Glomerular endothelial cell (primary cell): ENCODE measurements at places on chromosomes 12 and 14.

- DNase-seq = no peak
Measured at GRCh38 chr14:39038542-39038941, 64.5 kb downstream of the SEC23A start.

DNA sequence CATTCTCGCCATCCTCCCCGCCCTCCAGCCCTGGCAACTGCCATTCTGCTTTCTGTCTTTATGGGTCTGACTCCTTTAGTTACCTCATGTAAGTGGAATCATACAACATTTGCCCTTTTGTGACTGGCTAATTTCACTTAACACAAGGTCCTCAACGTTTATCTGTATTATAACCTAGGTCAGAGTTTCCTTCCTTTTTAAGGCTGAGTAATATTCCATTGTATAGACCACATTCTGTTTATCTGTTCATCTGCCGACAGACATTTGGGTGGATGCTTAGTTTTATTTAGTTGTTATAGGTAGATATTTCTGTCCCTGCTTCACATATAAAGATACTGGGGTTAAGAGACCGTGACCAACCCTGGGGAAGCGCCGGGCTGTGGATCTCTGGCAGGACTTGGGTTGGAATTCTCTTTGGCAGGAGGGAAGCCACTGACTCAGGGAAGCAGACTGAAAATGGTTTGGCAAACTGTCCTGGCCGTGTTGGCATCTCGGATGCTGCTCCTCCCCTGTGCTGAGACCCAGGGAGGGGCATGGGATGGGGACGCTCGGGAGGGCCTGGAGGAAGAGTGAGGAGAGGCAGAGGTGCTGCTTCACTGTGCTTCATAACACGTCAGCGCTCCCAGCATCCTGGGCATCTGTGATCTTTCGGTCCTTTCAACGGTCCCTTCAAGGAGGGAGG lies 38.9 kb downstream of the TEAD4 start:
- no peak for DNase-seq

- DNase-seq = no peak
Measured at GRCh38 chr12:105986779-105987684, 151.7 kb downstream of the NUAK1 start.

- no peak for DNase-seq
Measured at GRCh38 chr14:41360126-41360525, 246.6 kb upstream of the LRFN5 start.

- DNase-seq = no peak
Measured at GRCh38 chr14:30252783-30253674, 305.9 kb upstream of the G2E3 start.

GRCh38 chr14:101737414-101738339 lies 23.8 kb upstream of the PPP2R5C start:
- no peak for DNase-seq

GRCh38 chr12:78101946-78102635 lies 271.4 kb downstream of the NAV3 start:
- DNase-seq = no peak

DNA sequence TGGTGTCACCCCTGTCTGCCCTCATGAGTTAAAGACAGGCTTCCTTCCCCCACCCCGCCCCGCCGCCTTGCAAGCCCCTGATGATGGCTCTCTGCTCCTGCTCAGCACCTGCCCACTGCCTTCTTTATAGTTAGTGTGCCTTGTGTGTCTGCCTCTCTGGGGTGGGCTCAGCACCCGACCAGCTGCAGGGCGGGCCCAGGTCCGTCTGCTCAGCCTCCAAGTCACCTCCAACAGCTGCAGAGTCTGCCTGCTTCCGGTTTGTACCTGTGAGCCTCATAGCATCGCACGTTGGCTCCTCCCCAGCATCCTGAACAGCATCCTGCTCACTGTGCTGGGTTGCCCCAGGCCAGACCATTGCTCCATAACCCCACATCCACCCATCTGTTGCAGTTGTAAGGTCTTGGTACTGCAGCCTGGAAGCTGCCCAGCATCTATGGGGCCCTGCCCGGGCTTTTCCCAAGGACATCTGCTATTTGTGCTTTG lies 3.5 kb downstream of the TGFB3 start:
- no peak for DNase-seq

DNA sequence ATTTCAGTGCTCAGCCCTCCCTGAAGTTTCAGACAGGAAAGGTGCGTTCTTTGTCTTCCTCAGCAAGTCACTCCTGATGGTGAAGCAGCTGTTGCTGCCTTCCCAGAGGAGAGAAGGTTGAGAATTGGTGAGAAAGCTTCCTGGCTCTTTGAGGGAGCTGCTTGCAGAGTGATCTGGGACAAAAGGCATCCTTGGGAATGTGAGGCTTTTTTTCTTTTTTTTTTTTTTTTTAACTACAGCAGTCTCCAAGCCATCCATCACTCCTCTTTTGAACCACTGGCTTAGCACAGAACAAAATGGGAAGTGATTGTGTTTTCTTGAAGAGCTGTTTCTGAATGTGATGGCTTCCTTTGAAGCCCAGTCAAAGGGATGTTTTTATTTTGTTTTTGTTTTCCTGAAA lies 120.4 kb upstream of the LRIG3 start:
- peak; percentile 37 for DNase-seq

GRCh38 chr14:90981636-90982035 lies 78.8 kb downstream of the RPS6KA5 start:
- DNase-seq = no peak

- DNase-seq = no peak
Measured at GRCh38 chr12:122501489-122501989, 807 bp upstream of the ZCCHC8 start.
